Natural killer cell (primary cell): ENCODE measurements at places on chromosomes 4 and X. TPM values are rescaled to one million over a fixed set of nuclear protein-coding genes. Genes with fewer than 3 reads are reported as not detected.

The LAGE3 gene
- 10.9 TPM for total RNA-seq

The GASK1B gene
- 1.1 TPM for total RNA-seq

The MAGEA9B gene
- not detected for total RNA-seq

The NCAPG gene
- total RNA-seq: 1.8 TPM

The GPR173 gene
- 0.48 TPM for total RNA-seq

- H3K4me3 ChIP-seq: no peak overlapping the region
- H3K27ac ChIP-seq: no peak overlapping the region
- no peaks in the 10 kb centered on the region for H3K27me3 ChIP-seq
- no peak for DNase-seq
- H3K4me1 ChIP-seq: no peaks in the 10 kb centered on the region
- no peaks in the 10 kb centered on the region for H3K36me3 ChIP-seq
Measured at GRCh38 chr4:32106767-32107166, 1386.6 kb downstream of the PCDH7 start.

DNA sequence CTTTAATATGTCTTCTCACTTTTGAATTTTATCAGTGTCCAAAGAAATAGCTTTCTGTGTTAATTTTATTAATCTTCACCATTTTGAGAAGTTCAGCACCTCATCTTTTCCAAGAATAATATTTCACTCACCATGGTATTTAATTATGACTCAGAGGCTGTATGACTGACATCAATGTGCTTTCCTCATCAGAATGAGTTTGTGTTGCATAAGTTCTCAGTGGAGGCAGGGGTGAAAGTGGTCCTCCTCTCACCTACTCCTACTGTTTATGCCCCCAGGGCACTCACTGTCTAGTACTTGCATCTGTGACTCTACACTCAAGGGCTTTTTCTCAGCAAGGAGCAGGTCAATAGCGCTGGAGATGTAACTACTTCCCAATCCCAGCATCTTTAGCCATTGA lies 905.3 kb upstream of the INTU start:
- H3K4me1 ChIP-seq: no peaks in the 10 kb centered on the region
- no peak overlapping the region for H3K4me3 ChIP-seq
- H3K27me3 ChIP-seq: no peaks in the 10 kb centered on the region
- H3K27ac ChIP-seq: no peak overlapping the region
- H3K36me3 ChIP-seq: no peaks in the 10 kb centered on the region
- DNase-seq: no peak

GRCh38 chr4:82213485-82214417 lies 160.0 kb downstream of the HNRNPD start:
- H3K36me3 ChIP-seq: no peaks in the 10 kb centered on the region
- no peak for DNase-seq
- H3K27me3 ChIP-seq: no peaks in the 10 kb centered on the region

DNA sequence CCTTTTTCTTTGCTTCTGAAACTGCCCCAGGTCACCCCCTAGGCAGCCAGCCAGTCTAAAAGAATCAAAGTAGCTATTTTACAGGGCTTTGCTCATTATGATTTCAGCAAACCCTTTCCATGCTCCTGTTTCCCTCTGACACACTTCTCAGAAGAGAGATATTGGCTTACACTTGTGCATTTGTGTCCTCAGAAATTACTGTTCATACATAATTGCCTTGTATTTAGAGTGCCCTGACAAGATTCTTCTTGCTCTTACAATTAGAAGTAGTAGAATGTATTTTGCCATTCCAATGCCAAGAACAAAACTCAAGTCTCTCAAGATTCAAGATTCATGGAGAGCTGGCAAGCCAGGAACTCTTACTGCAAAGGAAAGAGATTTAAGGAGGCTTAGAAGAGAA lies 531.0 kb upstream of the ZFP42 start:
- DNase-seq: no peak
- H3K36me3 ChIP-seq: no peaks in the 10 kb centered on the region
- no peaks in the 10 kb centered on the region for H3K4me1 ChIP-seq
- no peak overlapping the region for H3K4me3 ChIP-seq
- H3K27me3 ChIP-seq: no peaks in the 10 kb centered on the region

- no peak for DNase-seq
- no peak overlapping the region for H3K27ac ChIP-seq
- no peaks in the 10 kb centered on the region for H3K27me3 ChIP-seq
Measured at GRCh38 chr4:168605411-168605810, 108.6 kb downstream of the PALLD start.

DNA sequence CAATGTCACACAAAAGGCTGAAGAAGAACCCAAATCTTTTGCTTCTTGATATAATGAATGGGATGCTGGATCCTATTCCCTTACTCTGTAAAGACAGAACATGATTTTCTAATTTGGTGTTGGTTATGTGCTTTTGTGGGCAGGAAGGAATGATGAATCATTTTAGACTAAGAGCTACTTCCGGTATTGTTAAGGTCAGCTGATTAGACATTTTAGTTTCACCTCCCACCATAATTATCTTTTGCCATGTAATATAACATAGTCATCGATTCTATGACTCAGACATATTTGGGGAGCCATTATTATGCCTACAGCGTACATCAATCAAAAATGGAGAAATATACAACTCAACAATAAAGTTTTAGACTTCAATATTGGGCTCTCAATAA lies 265.3 kb downstream of the ZNF674 start:
- H3K4me1 ChIP-seq: peaks cover 9% of the 10 kb centered on the region
- H3K27me3 ChIP-seq: no peaks in the 10 kb centered on the region
- no peak for DNase-seq
